ENCODE measurements at places on chromosomes 2 and 18. TPM values are rescaled to one million over a fixed set of nuclear protein-coding genes. Genes with fewer than 3 reads are reported as not detected.

ABCB11 gene
- total RNA-seq: 0.53 TPM

PDK1 gene
- total RNA-seq: 19.9 TPM

BOLL gene
- total RNA-seq: not detected

HRH4 gene
- not detected for total RNA-seq

FASTKD2 gene
- 62.1 TPM for total RNA-seq

C2orf15 gene
- not detected for total RNA-seq

HOXD3 gene
- 11.2 TPM for total RNA-seq

LGALSL gene
- total RNA-seq: 4.7 TPM

OXER1 gene
- not detected for total RNA-seq

POTEJ gene
- total RNA-seq: not detected

MAP2 gene
- 24.5 TPM for total RNA-seq

PECR gene
- 6.5 TPM for total RNA-seq

TUBA3E gene
- not detected for total RNA-seq

GAREM2 gene
- 1.1 TPM for total RNA-seq

THOC1 gene
- 80.6 TPM for total RNA-seq

DYNC2LI1 gene
- 14.8 TPM for total RNA-seq

LRATD1 gene
- 0.13 TPM for total RNA-seq

GPR45 gene
- total RNA-seq: not detected

CD8B2 gene
- not detected for total RNA-seq

SLC4A1AP gene
- total RNA-seq: 41.9 TPM

NCKAP5 gene
- total RNA-seq: 0.50 TPM

DNAJC5G gene
- total RNA-seq: not detected
